Activated CD4-positive, alpha-beta T cell treated with anti-CD3 and anti-CD28 coated beads, Interleukin-2, amount 50 U/mL, for 24 hours (primary cell): ENCODE measurements at places on chromosomes 2 and 18.

DNA sequence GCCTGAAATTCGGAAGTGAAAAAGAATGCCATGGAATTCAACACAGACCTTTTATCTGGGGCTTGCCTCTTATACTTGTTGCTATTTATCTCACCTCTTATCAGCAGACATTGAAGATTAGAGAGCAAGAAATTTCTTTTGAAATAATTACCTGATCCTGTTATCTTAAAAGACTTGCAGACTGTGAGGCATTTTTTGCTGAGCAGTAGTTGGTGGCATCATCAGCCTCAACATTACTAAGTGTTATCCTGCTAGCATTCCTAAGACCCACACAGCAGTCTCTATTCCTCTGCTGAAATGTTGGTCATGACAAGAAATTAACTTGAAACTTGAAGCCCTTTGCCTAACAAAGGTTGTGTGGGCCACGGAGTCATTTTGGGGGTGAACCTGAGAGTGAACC lies 186.5 kb downstream of the TRIB2 start:
- no peak for DNase-seq

DNA sequence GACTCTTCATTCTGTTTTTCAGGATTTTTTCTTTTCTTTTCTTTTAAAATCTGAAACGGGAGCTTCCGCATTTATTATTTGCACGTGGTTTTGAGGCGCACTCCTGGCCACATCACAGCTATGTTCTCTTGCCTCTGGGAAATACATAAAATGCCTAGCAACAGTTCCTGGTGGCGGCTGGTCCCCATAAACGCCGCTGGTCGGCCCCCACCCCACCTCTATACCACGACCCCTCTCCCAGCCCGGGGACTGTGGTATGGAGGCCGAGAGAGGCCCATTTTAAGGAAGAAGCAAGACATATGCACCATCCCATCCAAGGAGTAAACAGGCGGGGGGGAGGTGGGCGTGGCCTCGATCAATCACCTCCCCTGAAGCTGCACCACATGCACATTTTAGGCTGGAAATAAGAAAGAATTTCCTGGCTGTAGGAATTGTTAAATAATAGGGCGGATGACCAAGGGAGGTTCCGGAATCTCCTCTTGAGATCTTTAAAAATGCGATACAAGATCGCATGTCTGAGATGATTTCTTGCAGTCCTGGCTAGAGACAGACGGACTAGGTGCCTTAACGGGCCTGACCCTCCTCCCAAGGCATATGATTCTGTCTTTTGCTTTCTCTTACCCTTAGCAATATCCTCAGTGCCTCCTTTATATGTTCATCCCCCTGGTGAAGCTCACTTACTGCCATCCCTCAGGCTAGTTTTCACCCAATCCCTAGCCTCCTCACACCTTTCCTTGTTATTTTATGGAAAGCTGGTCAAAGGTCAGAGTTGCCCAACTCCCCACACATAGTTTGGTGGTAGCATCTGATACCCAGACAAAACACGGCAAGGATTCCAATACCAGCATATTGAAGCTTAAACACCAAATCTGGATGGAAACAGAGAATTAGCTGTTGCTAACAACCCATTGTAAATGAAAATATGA lies 82.4 kb downstream of the BCL2 start:
- no peak for DNase-seq

DNA sequence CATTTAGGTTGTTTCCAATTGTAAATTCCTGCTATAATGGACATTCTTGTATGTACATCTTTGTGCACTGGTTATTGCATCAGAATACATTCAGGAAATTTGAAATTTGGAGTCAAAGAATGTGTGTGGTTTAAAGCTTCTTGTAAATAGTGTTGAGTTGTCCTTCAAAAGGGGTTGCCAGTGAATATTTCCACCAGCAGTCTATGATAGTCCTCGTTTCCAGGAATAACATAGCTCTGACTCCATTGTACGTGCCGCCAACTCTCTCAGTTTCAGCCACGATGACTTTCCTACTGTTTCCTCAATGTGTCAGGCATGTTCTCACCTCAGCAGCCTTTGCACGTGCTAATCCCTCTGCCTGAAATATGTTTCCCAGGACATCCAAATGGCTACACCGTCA lies 10.9 kb upstream of the HS6ST1 start:
- no peak for DNase-seq

- no peak for DNase-seq
These were observed 308.2 kb downstream of the EN1 start for GRCh38 chr2:118539290-118539689.

GRCh38 chr2:31216734-31217133 lies 581 bp downstream of the CAPN14 start:
- DNase-seq: no peak

DNA sequence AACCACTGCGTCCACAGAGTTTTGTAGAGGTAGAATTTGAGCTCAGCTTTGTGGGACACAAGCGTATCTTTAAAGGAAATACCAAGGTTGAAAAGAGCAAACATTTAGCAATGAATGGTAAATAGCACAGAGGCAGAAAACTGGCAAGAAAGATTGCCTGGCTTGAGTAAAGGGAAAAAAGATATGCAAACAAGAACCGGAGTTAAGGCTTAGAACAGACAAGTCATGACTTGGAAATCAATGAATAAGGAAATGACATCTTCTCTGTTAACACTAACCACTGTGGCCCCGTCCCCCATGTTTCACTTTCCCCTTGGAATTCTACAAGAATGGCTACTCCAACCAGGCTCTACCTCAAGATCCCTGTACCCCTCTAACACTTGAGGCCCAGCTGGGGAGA lies 3.8 kb downstream of the STAM2 start:
- DNase-seq: no peak

DNA sequence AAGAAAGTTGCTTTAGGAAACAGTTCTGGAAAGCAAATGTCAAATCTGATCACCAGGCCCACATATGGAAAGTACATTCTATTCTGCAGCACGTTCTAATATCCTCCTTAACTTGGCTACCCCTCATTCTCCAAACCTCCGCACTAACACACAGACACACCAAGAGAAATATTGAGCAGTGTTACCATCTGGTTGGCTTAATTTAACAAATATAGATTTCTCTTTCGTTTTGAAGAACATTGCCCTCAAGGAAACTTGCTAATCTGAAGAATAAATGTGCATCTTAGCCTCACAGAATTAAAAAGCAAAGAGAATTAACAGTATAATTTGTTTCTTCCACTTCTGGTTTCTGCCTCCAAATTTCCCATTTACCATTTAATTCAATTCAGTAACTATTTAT lies 72.8 kb upstream of the TTC39C start:
- DNase-seq: no peak

DNA sequence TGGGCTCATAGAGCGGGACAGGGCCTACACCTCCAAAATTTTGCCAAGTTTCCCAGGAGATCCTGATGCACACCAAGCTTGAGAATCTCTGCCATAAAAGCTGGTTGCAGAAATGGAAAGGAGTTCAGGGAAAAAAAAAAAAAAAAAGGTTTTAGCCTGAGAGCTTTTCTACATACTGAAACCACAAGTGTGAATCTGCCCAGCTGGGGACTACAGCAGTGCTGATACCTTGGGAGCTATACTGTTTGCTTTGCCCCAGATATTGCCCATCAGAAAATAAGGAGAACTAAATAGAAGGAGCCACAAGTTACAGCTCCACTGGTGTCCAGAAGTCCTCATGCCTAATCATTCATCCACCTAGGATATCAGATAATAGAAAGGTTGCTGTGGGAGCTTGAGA lies 38.4 kb upstream of the NCKAP5 start:
- DNase-seq: no peak

DNA sequence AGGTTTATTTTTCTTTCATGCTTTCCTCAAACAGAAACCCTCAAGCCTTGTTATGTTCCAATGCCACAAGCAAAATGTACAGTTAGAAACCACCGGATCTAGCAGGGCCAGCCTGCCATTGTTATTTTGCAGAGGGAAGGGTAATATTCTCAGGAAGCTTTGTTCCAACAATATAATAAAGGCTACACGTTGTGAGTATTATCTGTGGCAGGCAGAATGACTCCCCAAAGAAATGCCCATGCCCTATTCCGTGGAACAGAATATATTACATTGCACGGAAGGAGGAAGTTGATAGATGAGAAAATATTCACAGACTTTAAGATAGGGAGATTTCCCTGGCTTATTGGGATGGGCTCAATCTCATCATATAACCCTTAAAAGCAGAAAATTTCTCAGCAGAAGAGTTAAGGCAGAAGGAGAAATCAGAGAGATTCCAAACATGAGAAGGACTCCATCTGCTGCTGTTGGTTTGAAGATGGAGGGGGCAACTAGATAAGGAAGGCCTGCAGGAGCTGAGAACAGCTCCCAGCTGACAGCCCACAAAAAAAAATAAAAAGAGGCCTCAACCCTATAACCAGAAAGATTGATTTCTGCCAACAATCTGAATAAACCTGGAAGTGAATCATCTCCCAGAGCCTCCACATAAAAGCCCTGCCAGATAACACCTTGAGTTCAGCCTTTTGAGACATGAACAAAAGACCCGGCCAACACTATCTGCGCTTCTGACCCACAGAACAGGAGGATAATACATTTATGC lies 466.6 kb downstream of the LPIN1 start:
- DNase-seq: no peak

DNA sequence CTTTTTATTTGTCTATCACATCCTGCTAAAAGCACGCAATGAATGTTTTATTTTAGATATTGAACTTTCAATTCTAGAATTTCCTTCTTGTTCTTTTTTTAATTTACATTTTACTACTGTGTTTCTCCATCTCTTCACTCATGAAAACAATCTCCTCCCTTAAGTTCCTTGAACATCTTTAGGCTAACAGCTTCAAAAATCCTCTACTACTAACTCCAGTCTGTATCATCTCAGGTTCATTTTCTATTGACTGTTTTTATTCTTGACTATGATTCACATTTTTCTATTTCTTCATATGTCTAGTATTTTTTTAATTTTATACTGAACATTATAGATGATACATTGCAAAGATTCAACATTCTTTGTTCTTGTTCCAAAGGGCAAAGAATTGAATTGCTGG lies 79.2 kb upstream of the NCK2 start:
- DNase-seq: no peak

DNA sequence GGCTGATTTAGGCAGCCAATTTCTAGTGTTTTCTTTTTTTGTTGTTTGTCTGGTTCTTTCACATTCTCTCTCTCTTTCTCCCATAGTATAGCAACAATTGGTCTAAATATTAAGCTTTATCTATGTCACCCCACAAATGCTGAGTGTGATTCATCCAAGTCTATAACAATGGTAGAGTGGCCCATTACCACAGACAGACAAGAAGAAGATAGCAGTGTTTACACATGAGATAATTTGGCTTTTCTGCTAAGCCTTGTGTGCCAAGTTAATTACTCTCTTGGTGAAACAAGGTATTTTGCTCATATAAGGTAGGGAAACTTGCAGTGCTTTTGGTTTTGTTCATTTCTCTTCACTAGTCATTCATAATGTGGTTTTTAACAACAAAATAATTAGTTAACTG lies 166.5 kb downstream of the SLC8A1 start:
- no peak for DNase-seq

- no peak for DNase-seq
These were observed 102.2 kb upstream of the CCDC150 start for GRCh38 chr2:196537311-196537710.

GRCh38 chr2:217661378-217661777 lies 341.4 kb downstream of the TNS1 start:
- DNase-seq: no peak

GRCh38 chr2:88950010-88950409 lies 258.5 kb downstream of the RPIA start:
- DNase-seq: no peak

DNA sequence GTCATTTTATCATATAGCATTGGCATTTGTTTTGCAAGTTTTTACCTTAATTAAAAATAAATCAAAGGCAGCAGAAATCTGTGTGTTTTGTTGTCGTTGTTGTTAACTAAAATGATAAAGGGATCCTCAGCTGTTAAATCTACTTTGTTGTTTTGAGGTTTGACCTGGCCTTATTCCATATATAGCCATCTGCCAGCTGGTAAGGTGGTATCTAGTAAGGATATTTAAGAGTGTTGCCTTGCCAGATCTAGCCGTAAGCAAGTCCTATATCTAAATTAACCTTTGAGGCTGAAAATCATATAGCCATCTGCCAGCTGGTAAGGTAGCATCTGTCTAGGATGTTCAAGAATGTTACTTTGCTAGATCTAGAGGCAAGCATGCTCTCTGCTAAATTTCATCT lies 56.6 kb downstream of the BMPR2 start:
- DNase-seq: no peak

GRCh38 chr2:118535171-118535817 lies 312.2 kb downstream of the EN1 start:
- DNase-seq: no peak

- no peak for DNase-seq
These were observed 3.7 kb upstream of the LRP2 start for GRCh38 chr2:169366066-169366465.

- DNase-seq: no peak
These were observed 4.0 kb downstream of the TCF7L1 start for GRCh38 chr2:85137156-85137555.

GRCh38 chr2:29528891-29529520 lies 392.4 kb downstream of the ALK start:
- no peak for DNase-seq

GRCh38 chr18:11002277-11002676 lies 147.1 kb downstream of the PIEZO2 start:
- DNase-seq: no peak

- no peak for DNase-seq
These were observed 139.9 kb upstream of the ZEB2 start for GRCh38 chr2:144659731-144660275.

DNA sequence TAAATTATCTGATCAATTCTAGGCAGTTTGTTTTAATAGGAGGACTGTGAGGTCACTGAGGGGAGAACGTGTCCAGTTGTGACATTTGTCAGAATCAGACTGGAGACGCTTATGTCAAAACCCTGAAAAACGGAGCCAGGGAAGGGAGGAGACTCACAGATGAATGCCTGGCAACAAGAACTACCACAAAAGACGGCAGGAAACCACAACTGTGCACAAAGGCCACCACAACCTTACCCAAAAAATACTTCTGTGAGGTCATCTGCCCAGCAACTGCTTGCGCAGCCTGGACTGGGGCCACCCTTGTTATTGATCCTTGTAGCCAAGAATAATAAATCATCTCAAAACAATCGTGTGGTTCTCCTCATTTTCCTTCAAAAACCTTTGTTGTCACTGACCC lies 173.0 kb upstream of the ALKAL2 start:
- DNase-seq: no peak

DNA sequence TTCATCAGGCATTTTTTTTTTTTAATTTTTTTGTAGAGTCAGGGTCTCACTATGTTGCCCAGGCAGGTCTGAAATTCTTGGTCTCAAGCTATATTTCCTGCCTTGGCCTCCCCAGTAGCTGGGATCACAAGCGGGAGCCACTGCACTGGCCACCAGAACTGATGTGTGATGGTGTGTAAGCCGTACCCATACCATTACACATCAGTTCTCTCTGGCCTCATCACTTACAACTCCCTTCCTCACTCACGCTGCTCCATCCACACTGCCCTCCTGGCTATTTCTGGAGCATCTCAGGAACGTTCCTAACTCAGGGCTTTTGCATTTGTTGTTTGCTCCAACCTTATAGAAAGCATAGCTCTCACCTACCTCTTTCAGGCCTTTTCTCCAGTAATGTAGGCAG lies 834.5 kb upstream of the ID2 start:
- no peak for DNase-seq
